Stimulated activated CD8-positive, alpha-beta memory T cell treated with anti-CD3 and anti-CD28 coated beads, Interleukin-4, amount 100 ng/mL, for 1 hour (primary cell): ENCODE measurements at places on chromosomes 4 and X.

DNA sequence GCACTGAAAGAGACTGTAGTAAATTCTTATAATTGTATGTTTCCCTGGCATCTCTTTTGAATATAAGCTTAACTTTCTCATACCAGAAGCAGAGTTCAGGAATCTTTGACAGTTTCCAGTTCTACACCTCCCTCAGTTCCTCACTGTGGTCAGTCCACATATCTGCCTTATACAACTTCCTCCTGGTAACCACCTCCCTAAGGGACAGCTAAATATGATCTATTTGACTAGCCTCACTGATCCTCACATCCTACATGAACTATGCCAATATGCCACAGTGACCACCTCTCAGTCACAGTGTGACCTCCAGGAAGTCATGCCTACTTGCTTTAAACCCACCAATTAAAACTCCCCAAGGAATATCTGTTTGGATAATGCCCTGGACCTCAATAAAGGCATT is 51.6 kb upstream of the HDAC8 start:
- no peak for DNase-seq

- DNase-seq, result no peak
Measured at GRCh38 chr4:46999566-46999965, 6.2 kb upstream of the GABRA4 start.

DNA sequence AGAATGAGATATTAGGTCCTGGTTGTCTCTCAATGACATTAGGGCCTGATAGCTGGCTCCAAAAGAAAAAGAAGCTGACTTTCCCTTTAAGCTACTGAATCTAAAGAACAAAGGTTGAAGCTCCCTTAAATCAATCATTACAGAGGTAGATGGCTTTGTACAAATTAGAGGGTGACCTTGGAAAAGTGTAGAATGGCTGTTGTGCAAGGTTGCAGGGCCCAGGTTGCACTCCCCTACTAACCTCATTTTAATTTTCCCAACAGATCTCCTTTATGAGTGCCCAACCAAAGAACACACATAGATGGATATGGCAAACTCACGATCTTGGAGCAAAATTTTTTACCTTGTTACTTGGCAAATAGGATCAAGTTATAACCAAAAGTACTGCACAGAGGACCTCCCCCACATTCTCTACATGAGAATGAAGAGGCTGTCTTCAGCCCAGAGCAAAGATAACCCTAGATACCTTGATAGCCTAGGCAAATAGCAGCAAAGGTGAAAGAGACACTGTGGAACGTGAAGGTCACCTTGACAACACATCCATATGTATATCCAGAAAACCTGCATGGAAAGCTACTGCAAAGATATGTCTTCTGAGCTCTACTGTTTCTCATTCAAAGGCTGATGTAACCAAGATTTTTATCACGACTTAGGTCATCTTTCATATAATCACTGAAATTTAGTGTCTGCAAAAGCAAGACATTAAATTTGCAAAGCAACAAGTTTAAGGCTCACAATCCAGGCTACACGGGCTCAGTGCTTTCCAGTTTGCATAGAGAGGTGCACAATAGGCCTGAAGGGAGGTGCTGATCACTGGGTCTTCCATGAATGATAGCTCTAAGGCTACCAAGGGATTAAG is 23.0 kb downstream of the KLB start:
- DNase-seq, result no peak

DNA sequence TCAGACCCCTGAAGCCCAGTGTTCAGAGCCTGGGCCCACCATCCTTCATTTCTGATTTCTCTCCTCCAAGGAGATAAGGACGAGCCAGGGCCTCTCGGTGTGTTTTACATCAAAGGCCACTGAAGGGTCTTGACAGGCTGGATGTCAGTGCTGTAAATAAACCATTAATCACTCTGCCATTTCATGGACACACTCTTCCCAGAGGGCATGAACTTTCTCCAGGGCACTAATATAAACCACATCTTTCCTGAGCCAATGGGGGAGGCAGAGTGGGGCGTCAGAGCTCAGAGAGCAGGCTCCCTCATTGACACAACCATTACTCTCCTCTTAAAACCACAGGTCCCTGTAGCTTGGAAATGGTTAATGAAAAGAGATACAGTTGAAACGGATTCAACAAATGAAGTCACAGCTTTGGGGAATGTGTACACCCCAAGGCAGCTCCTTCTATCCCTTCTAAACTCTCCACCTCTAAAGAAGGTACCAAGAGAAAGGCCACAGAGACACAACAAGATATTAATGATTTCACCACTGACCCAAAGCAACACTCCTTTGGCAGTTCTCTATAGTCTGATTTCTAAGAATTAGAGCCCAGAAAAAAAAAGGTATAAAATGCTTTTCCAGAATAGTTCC is 200.6 kb downstream of the CHIC2 start:
- no peak for DNase-seq
